ENCODE measurements at places on chromosomes 2 and 18. TPM values are rescaled to one million over a fixed set of nuclear protein-coding genes. Genes with fewer than 3 reads are reported as not detected.

DNA sequence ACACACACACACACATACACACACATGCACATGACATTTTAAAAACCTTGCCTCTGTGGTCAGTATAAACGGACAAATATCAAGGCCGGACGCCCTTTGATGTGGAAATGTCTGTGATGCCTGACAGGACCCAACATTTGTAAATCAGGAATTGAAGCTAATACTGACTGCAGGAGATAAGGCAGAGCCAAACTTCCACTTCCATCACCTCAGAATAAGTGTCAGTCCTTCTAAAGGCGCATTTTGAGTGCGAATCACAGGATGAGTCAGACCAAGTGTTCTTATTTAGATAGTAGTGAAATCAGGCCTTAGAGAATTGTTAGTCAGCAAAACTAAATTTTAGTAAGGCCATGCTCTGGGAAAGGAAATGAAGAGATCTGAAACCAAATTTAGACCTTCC is 211.7 kb upstream of the LRATD1 start:
- H3K27ac ChIP-seq: no peak overlapping the region
- H3K4me1 ChIP-seq: no peaks in the 10 kb centered on the region
- no peaks in the 10 kb centered on the region for H3K27me3 ChIP-seq
- peaks cover 6% of the 10 kb centered on the region for H3K36me3 ChIP-seq

- peaks cover 7% of the 10 kb centered on the region for H3K27me3 ChIP-seq
- no peaks in the 10 kb centered on the region for H3K36me3 ChIP-seq
- no peaks in the 10 kb centered on the region for H3K4me1 ChIP-seq
- H3K4me3 ChIP-seq: no peak overlapping the region
- no peak overlapping the region for H3K27ac ChIP-seq
- DNase-seq: no peak
These were observed 37.5 kb upstream of the SH3RF3 start for GRCh38 chr2:109091526-109091925.

- H3K4me3 ChIP-seq: no peak overlapping the region
- H3K36me3 ChIP-seq: no peaks in the 10 kb centered on the region
- no peak for DNase-seq
- peaks cover 12% of the 10 kb centered on the region for H3K4me1 ChIP-seq
- peaks cover 24% of the 10 kb centered on the region for H3K27me3 ChIP-seq
- no peak overlapping the region for H3K27ac ChIP-seq
These were observed 62.0 kb downstream of the MYL12B start for GRCh38 chr18:3323900-3324299.

- no peaks in the 10 kb centered on the region for H3K36me3 ChIP-seq
- H3K27me3 ChIP-seq: peaks cover 13% of the 10 kb centered on the region
- H3K4me1 ChIP-seq: no peaks in the 10 kb centered on the region
- H3K27ac ChIP-seq: no peak overlapping the region
- DNase-seq: no peak
These were observed 58.3 kb downstream of the SEPTIN10 start for GRCh38 chr2:109555346-109555900.

GRCh38 chr2:103738108-103738507 is 976.3 kb downstream of the TMEM182 start:
- H3K27me3 ChIP-seq: no peaks in the 10 kb centered on the region
- DNase-seq: no peak
- no peaks in the 10 kb centered on the region for H3K4me1 ChIP-seq
- H3K4me3 ChIP-seq: no peak overlapping the region

Gene STK11IP
- total RNA-seq: 50.7 TPM

Gene SLC9A2
- total RNA-seq: not detected

Gene GPBAR1
- total RNA-seq: 2.6 TPM

Gene IL36G
- total RNA-seq: not detected

Gene FBXO15
- 0.90 TPM for total RNA-seq
